ENCODE measurements at places on chromosomes 2 and 18. TPM values are rescaled to one million over a fixed set of nuclear protein-coding genes. Genes with fewer than 3 reads are reported as not detected.

DNA sequence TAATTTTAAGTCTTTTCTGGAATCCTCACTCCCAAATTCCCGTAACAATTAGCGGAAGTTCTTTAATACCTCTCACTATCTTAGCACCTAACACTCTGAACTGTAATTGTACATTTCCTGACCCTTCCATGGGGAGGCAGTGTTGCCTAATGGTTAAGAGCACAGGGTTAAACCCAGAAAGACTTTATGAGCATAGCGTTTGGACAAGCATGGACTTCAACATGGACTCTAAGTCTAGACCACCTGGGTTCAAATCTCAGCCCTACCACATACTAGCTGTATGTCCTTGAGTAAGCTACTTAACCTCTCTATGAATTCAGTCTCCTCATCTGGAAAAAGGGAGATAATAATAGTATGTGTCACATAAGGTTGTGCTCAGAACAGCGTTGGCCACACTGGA lies 13.0 kb downstream of the ANTXR1 start:
- peak; percentile 28 for DNase-seq

DNA sequence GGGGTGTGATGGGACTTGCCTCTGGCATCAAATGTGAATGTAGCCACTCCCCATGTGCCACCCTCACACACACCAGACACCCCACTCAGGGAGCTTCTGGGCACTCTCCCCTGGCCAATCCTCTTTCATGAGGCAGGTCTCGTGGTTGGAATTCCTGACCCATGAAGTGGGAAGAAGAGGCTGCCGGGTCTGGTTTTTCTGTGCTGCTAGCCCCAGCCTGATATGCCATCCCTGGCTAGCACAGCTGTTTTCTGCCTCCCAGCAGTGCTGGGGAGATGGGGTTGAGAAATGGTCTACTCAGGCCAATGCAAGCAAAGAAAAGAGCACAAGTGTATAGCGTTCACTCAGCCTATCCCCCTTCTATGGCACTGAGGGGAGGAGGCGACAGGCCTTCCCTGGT lies 1.2 kb upstream of the C2orf72 start:
- DNase-seq = no peak

GRCh38 chr2:128273469-128274081 lies 45.1 kb downstream of the HS6ST1 start:
- DNase-seq = no peak

- no peak for DNase-seq
Observed at GRCh38 chr2:105143467-105144151, 97.9 kb upstream of the GPR45 start.

DNA sequence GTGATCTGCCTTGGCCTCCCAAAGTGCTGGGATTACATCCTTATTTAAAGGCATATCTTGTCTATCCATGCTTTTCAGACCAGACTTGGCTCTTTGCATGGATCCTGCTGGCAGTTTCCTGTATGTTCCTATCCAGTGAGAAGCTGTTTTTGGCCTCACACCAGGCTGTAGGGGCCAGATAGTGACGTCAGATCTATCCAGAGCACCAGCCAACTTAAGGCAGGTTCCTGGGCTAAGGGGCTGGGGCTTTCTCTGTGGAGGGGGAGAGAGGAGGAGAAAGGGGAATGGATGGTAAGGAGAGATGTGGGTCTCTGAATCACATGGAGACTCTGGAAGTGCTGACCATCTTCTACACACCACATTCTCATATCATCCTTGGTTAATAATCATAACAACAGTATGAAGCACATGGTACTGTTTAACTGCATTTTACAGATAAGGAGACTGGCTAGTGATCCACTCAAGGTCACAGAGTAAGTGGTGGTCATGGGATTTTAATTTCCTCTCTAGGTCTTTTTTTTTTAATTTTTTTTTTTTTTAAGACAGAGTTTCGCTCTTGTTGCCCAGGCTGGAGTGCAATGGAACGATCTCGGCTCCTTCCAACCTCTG lies 2.0 kb upstream of the FAM117B start:
- DNase-seq = no peak

DNA sequence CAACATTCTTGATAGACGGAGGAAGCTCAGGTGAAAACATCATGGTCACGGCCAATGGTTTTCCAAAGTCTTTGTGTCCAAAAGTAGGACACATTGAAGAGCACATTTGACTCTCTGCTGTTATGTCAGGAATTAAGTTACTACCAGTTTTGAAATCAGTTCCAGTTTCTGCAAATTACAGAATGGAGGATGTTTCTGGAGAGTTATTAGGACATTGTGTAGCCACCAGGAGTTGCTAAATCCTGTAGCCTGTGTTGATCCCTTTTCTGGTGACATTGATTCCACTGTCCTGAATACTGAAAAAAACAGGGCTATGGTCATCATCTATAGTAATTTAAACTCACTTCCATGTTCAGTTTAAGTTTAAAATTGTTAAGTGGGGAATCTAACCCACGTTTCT lies 15.3 kb downstream of the UPP2 start:
- DNase-seq = no peak

DNA sequence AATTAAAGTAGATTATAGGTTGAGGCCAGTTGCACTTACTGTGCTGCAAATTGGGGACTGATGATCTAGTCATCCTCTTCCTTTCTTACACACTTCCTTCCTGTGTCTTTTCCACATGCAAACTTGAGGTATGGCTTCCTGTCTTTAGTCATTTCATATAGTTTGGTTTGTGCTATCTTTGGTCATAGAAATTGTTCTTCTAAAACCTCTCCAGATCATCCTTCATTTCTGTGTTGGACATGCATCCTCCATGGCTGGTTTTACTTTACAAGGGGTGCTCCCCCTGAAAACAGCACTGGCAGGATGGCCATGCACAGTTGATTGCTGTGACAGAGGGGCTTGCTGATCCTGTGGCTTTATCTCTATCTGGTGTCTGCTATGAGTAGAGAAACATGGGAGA lies 36.5 kb downstream of the MGAT5 start:
- DNase-seq = no peak

DNA sequence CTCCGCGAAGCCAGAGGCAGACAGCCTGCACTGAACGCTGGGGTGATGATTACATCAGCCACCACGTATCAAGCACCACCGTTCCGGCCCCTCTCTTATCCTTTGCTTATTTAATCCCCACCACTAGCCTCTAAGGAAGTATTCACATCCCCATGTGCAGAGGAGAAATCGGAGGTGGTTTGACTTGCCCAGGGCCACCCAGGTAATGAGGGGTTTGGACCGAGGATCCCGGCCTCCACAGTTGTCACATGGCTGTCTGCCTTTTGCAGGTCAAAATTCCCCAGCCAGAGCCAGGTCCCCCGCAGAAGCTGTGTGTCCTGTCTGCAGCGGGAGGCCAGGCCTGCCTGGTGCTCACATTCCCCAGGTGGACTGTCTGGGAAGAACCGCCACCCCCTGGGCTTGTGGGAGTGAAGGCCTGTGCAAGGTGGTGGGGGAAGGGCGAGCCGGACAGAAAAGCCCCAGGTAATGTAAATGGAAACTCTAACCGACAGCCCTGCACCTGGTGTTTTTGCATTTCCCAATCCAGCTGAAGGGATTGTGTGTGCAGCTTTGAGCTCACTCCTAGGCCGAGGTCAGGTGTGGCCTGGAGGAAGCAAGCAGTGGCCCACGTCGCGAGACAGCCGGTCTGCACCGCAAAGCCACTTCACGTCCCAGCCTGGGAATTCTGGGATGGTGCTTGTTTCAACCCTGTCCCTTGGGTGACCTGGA lies 108.5 kb upstream of the ID2 start:
- no peak for DNase-seq

GRCh38 chr18:32612651-32613050 lies 142.0 kb upstream of the GAREM1 start:
- no peak for DNase-seq

DNA sequence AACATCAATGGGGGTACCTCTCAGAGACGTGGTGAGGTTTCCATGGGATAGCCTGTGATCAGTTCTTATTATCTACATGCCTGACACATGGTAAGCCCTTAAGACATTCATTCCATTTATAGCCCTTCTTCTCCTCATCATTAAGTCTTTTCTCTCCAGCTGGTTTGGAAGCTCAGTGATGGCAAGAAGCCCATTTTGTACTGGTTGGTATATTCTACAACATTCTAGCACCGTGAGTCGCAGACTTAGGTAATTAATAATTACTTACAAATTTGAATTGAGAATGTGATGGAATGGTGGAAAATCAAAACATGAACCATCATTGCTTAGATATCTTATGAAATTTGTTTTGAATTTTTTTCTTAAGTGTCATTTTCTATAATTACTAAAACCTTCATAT lies 472.6 kb downstream of the DLGAP1 start:
- DNase-seq = peak; percentile 23

DNA sequence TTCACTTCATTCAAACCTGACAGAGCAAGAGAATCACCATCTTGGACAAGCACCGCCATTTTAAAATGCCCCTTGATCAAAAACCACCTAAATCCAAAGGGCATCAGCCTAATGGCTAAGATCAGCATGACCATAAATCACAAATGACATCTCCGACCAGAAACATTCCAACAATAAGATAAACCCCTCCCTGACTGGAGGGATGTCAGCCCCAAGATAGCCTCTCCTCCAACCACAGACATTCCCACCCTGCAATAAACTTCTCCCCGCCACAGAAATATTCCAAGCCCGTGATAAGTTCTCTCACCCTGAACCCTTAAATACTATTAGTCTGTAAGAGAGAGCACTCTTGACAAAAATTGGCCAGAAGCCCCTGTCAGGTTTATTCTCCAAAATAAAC lies 21.6 kb upstream of the LYPD1 start:
- DNase-seq = no peak

DNA sequence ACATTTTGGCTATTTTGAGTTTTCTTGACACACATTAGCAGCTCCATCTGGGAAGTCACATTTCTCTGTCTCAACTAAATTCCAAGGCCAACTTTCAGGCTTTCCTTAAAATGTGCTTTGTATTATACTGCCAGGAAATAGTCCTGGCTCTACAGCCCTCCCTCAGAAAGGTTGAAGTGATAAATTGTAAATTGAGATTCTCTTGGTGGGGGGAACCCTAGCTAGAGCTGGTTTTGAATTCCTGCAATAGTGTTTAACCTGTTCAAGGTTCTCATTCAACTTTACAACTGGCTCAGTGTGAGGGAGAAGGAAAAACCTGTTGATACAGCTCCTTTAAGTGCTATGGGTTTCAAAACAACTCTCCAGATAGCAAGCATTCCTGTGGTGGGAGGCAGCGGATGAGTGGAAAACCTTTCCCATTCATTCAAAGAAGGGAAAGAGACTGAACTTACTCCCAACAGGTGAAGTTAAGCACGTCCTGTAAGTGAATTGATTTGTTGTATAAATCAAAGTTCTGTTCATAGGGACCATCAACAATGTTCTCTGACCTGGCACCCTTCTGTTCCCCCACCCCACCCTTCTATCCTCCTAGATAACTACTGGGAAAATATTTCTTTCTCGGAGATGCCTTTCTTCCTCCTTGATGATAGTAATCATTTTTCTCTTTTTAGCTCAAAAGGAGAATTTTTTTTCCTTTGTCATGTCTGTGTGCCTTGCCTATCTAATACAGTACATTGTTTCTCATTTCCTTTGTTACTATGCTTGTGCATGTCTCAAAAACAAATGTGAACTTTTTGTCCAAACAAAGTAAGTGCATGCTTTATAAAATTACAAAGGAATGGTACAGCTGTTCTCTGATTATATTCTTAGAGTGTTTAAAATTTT lies 44.2 kb upstream of the SLC39A10 start:
- peak; percentile 63 for DNase-seq

DNA sequence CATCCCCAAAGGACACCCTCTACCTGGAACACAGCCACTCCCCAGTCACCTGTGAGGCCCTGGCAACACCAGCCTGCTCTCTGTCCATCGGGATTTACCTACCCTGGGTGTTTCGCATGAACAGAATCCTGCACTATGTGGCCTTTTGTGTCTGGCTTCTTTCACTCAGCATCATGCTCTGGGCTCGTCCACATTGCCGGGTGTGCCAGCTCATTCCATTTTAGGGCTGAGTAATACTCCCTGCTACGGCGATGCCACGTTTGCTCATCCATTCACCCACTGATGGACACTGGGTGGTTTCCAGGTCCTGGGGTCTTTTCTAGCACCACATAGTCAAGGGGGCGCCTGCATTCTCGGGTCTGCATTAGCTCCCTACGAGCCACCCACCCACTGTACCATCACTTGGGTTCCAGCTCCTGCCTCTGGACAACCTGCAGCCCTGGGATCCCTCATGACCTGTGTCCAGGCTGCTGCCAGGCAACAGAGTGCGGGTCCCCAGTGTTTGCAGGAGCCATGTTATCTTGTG lies 22.0 kb downstream of the KCNF1 start:
- peak; percentile 11 for DNase-seq

- DNase-seq = no peak
Observed at GRCh38 chr2:42032224-42032620, 15.6 kb upstream of the PKDCC start.

- DNase-seq = no peak
Observed at GRCh38 chr2:63589148-63589958, 590 bp downstream of the MDH1 start.

DNA sequence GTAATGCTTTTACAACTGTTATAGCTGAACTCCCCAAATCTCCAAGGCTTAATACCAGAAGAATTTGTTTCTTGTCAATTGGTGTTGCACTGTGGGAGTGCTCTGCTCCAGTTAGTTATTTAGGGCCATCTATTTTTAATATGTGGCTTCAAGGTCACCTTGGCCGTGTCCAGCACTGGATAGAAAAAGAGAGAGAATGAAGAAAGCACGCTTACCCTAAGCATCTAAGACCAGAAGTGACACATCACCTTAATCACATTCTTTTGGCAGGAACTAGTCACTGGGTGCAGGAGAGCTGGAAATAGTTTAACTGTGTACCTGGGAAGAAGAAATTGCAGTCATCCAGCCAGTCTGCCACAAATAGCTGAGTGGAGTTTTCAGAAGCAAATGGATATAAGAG lies 78.8 kb downstream of the VWC2L start:
- DNase-seq = no peak

GRCh38 chr2:197102231-197102630 lies 175.7 kb upstream of the PGAP1 start:
- DNase-seq = no peak

- DNase-seq = no peak
Observed at GRCh38 chr2:207418419-207418818, 111.3 kb upstream of the CREB1 start.

KIF5C gene
- total RNA-seq = 0.38 TPM

HDAC4 gene
- 10.6 TPM for total RNA-seq

UGT1A5 gene
- not detected for total RNA-seq

HOXD12 gene
- not detected for total RNA-seq

ARMC9 gene
- total RNA-seq = 57.2 TPM

PDIA6 gene
- 337 TPM for total RNA-seq

POTEC gene
- not detected for total RNA-seq

CD226 gene
- total RNA-seq = 0.48 TPM
